Breast epithelium (tissue), 4 donors: ENCODE measurements at places on chromosomes 4 and X. TPM values are rescaled to one million over a fixed set of nuclear protein-coding genes. Genes with fewer than 3 reads are reported as not detected.

DNA sequence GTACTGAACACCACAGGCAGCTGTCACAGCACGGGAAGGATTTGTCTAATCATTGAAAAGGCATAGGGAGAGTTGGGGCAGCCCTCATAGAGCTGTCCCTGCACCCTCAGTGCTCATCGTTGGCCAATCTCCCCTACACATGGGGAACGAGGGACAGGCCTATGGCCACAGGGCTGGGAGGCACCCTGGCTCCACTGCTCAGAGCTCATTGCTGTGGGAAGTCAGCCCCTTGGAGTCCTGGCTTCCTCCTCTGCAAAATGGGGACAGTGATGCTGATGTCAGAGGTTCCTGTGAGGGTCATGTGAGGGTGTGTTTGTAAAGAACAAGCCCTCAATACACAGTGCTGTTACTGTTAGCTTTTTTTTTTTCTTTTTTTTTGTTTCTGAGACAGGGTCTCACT, 19.3 kb upstream of the HTRA3 start:
- DNase-seq = no peak

MTCP1 gene
- total RNA-seq = 2.3 TPM

- no peak for DNase-seq
Observed at GRCh38 chrX:101595739-101596419, 21.9 kb downstream of the ARMCX6 start.

GRCh38 chr4:156335721-156336120, 382.1 kb upstream of the CTSO start:
- DNase-seq = no peak

SLC25A14 gene
- total RNA-seq = 8.2 TPM
